ENCODE measurements at places on chromosomes 3 and 15.

DNA sequence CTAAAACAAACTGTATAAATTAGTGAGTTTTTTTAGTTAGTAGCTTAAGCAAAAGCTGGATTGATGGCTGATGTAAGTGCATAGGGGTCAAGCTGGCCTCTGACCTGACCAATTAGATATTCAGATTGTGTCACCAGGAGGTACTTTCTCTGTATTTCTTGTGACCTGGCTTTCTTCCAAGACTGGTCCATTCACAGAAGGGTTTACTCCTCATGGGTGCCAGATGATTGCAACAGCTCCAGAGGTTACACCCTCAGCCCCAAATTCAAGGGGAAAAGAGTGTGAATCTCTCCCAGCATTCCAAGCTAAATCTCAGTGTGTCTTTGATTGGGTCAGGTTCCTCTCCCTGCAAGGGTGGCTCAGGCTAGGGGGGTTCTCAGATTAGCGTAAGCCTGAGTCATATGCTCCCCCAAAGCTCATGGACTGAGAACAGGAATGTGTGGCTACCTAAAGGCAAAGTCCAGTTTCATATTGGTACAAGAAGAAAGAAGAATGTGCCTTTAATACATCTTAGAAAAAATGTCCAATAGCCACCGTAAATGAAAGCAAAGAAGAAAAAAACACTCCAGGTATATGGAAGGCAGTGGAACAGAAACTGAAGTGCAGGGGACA is 16.5 kb downstream of the PML start:
- no peak for DNase-seq

GRCh38 chr3:197504641-197505121 is 51.1 kb downstream of the BDH1 start:
- DNase-seq, result no peak

GRCh38 chr15:40906991-40907802 is 12.9 kb downstream of the VPS18 start:
- DNase-seq, result no peak

GRCh38 chr3:178353006-178353694 is 183.1 kb upstream of the KCNMB2 start:
- DNase-seq, result no peak

DNA sequence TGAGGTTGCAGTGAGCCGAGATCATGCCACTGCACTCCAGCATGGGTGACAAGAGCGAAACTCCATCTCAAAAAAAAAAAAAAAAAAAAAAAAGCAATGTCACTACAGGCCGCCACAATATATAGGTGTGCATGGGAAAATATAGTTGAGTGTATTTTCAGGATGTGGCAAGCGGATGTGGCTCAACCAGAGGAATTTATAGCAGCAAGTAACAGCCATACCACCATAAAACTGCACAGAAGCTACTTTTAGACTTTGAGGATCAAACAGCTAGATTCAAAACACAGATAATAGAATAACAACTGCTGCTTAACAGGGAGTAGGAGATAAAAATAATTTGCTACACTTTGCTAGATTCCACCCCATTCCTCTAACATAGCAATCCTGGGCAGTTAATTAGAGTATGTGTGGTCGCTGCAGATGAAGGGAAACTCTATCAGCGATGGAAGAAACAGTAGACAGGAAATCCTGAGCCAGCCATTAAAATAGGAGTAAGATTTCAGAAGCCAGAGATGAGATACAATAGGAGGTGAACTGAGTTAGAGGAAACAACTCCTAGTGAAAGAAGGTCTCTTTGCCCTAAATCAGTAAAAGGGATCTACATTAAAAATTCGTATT is 318.7 kb upstream of the STT3B start:
- no peak for DNase-seq

DNA sequence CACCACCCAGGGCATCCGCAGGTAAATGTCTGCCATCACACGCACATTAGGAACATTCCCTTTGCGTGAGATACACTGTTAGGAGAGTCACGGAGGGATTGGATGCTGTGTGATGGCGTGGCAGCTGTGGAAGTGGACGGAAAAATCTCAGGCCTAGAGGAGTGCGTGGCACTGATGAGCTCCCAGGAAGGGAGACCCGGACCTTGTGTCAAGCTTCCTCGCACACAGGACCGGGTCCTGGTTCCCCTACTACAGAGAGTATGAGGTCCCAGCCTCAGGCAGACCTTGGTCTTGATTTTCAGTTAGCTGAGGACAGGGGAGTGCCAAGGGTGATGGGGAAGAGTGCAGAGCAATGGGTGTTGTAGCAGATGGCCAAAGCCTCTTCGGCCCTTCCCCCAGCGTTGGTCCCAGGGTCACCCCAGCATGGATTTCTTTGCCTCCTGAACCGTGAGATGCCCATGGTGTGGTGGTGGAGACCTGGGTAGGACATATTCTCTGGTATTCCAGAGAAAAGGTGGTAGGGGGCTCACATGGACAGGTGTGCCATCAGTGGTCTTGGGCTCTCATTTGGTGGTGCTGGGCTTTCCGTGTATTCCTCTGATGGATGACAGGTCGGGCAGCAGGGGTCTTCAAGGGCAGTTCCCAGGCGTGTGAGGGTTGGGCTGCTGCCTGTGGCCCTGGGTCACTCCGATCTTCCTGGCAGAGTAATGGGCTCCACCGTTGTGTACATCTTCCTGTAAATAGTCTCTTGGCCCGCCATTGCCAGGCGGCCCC is 105.1 kb downstream of the SNRPN start:
- peak; percentile 77 for DNase-seq

GRCh38 chr3:189718215-189718614 is 87.0 kb downstream of the TP63 start:
- DNase-seq, result no peak

GRCh38 chr3:149310796-149311534 is 22.5 kb downstream of the TM4SF18 start:
- no peak for DNase-seq

DNA sequence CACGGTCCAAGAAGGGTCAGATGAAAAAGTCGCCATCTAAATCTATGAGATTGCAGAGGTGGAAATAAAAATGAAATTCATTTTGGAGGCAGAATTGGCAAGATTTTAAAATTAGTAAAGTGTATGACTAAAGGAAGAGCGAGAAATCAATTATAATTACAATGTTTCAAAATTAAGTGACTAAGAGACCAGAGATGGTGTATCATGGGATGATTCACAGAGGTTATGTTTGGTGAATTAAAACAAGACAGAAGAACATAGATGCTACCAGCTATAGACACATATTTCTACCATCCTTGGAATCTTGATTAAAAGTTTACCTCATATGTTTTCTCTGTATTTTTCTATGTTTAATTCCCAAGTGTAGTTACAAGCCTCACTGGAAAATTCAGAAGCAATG is 308.9 kb upstream of the DNAJC19 start:
- DNase-seq, result no peak

GRCh38 chr3:145269106-145269505 is 891.9 kb downstream of the PLOD2 start:
- DNase-seq, result no peak

- no peak for DNase-seq
Observed at GRCh38 chr3:9151240-9151639, 98.2 kb downstream of the SRGAP3 start.

DNA sequence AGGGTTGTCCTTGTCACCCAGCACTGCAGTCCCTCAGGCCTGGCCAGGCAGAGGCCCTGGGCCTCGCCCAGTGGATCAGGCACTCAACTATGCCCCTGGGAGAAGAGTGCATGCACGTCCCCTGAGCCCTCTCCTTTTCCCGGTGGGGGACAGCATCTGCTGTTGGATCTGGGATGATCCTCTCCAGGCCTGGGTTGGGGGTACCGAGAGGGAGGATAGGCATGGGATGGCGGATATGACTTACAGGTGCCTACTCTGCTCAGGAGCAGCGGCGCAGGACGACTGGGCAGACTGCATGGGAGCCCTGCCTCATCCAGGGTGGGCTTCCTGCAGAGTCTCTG is 9.0 kb upstream of the APBA2 start:
- DNase-seq, result no peak

- no peak for DNase-seq
Observed at GRCh38 chr3:150345021-150345538, 63.0 kb upstream of the TSC22D2 start.

GRCh38 chr3:154113609-154114008 is 7.6 kb upstream of the ARHGEF26 start:
- no peak for DNase-seq

DNA sequence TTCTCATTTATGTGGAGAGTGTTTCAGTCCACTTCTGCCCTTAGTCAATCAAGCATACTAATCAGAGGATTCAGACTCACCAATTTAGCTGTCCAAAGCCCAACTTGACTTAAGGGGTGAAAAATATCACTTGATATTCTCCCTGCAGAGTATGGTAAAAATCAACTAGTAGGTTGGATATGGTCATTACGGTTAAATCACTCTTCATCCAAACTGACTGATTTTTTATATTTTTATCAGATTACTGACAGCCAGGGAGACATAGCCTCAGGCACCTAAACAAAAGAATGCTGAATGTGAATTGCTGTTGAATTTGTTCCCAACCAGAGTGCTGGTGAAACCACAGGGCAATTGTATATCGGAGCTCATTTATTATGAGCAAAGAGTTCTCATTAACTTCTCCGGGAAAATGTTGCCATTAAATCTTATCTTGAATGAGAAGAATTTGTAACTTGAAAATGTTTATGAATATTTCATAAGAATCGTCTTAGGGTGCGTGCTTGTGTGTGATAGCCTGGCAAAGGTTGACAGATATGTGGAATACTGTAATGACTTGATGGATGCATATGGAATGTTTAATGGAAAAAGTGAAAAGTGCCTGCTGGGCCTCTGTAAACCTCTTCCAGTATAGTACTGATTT is 411.2 kb downstream of the NAALADL2 start:
- no peak for DNase-seq
